ENCODE measurements at places on chromosomes 6 and 20. TPM values are rescaled to one million over a fixed set of nuclear protein-coding genes. Genes with fewer than 3 reads are reported as not detected.

DNA sequence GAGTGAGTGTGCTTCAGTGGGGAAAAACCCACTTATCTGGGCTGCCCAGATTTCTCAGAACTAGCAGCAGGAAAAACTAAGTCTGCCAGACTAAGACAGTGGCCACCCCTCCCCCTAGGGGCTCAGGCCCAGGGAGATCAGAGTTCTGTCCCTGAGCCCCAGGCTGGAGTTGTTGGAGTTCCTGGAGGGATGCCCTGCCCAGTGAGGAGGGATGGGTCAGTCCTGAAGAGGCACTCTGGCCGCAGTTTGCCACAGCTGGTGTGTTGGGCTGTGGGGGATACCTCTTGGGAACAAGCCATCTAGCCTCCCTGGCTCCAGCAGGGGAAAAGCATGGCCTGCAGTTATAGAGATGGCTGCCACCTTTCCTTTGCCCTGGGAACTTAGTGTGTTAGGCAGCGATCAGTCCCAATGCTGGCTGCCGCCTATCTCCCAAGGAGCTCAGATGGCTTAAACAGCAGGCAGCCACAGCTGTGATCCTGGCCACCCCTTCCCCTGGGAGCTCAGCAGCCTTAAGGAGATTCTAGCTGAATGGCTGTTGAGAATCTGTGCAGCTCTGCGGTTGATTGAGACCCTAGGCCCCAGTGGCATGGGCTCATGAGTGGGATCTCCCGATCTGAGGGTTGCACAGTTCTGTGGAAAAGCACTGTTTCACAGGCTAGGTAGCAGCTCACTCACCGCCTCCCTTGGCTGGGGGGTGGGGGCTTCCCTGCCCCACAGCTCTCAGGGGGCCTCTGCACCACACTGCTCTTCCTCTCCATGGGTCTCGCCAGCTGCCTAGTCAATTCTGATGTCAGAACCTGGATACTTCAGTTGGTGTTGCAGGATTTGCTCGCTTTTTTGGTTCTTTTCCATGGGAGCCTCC is 13.2 kb downstream of the SIRPG start:
- ATAC-seq: no peak

RBPJL gene
- total RNA-seq: not detected

- no peak for ATAC-seq
These were observed 841.8 kb downstream of the PHF3 start for GRCh38 chr6:64477391-64477790.

GRCh38 chr6:34680802-34681515 is 15.6 kb downstream of the ILRUN start:
- no peak for ATAC-seq

PPP1R11 gene
- 47.5 TPM for total RNA-seq

DNA sequence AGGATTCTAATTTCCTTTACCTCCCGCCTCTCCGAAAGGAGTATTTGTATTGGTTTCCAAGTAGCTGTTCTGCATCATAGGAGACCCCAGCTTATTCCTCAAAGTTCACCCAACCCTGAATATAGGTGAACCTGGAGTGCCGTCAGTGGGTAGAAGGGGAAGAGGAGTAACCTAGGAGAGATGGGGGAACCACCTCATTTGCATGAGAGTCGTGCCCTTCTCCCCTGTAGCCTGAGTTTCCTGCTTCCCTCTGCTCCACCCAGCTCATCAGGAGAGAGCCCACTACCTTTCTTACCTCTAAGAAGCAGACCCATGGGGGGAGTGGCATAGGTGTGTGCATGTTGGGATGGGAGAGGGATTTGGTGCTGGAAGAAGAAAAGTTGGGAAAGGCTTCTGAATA is 17.3 kb upstream of the WFDC2 start:
- ATAC-seq: no peak

GSTA3 gene
- total RNA-seq: not detected

DNA sequence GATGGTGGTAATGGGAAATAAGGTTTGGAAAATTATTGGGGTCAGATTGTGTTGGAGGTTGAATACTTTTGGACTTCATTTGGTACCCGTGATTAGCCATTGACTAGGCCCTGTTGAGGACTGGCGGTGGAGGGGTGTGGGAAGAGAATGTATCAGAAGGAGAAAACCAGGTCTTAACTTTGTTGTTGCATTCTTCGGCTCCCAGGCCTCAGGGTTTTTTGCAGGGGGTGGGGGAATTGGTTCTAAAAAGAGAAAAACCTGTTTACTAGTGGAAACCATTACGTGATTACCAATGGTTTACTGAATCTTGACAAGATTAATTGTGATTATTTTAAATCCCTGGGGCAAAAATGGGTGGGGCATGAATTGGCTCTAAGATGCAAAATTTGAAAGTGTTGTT is 85.1 kb downstream of the PHF20 start:
- no peak for ATAC-seq

DNA sequence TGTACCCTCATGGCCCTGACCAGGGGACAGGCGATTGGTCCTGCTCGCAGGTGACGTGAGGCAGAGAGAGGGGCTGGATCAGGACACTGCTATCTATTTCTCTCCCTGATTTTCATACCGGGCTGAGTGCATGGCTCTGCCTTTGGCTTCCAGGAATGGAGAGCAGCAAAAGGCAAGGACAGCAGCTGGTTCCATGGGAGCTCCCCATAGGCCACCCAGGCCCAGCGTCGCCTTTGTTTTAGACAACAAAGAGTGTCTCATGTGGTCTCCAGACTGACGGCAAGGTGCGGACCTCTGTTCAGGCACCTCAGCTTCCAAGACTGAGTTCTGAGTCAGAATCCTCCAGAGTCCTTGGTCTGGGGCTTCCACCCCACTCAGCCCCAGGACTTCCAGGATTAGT is 123.1 kb downstream of the VEGFA start:
- no peak for ATAC-seq

DNA sequence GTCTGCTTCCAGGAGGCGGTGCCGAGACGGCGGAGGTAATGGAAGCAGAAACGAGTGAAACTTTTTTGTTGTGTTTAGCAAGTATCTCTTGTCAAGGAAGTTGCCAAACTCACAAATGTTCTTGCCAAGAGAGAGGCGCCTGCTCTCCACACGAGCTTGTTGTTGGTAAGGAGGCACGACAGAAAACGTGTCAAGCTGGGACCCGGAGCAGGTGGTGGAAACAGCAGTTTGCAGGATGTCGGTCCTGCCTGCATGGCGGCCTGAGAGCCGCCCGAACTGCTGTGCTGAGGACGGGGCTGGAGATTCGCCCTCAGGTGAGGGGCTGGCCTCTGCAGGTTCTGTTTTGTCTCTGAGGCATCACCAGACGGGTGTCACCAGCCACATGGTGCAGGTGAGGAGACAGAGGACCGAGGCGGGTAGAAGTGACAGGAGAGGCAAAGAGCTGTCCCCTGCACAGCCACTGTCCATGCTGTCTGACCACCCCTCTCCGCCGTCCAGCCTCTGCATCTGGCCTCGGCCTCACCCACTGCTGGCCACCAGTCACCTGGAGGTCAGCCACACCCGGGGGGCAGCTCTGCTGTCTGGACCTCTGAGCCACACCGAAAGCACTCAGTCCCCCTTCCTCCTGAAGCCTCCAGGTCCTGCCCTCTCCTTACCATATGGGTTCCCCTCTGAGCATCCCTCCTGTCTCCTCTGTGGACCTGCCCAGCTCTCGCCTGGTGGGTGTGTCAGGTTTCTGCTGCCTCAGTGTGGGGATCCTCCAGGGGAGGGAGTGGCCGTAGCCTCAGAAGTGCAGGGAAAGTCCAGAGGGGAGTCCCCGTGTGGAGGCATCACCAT is 261.5 kb downstream of the TAF4 start:
- ATAC-seq: no peak

OGFRL1 gene
- 9.6 TPM for total RNA-seq

TFAP2D gene
- total RNA-seq: not detected

GRCh38 chr20:63658749-63659187 is 656 bp downstream of the RTEL1 start:
- ATAC-seq: peak; percentile 25

EPB41L1 gene
- total RNA-seq: 74.8 TPM

DAAM2 gene
- 4.8 TPM for total RNA-seq

DNA sequence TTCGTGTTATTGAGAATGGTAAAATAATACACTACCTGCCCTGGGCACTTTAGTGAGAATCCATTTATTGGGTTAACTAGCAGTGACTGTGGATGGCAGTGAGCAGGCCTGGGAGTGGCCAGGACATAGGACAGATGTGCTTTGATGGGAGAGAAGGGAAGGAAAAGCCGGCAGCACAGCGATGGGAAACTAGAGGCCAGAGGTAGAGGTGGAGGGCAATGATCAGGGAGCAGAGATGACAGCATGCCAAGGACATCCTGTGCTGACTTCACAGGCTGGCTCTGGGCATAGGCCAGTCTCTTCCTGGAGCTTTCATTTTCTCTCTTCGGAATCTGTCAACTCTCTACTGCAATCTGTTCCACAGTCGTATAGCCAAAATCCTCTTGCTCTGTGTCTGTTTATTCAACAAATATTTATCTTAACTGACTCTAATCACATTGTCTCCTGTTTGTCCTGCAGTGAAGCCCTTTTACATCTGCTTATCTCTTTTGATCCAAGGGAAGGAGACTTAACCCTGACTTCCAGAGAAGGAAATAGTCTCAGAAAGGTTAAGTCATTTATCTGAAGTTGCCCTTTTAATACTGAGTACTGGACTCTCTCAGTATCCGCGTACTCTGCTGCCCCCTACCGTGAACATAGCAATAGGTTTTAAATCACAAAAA is 18.4 kb upstream of the MMP24 start:
- peak; percentile 87 for ATAC-seq

BNIP5 gene
- not detected for total RNA-seq

DEFB127 gene
- total RNA-seq: not detected

DNA sequence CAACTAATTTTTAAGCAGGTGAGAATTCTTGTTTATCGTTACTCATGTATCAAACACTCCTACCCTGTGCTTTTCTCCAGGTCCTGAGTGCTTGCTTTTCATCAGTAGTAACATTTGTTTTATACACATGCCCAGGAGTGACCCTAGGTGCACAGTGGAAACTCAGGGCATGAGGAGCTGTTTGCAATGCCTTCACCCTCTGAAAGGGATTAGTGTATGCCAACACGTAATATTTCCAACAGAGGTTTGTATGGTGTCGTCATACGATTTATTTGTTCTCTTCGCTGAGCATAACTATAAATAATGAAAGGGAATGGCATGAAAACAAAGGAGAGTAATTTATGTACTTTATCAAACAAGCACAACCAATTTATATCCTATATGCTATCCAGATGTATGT is 537.4 kb upstream of the MMS22L start:
- ATAC-seq: peak; percentile 64

DEFB132 gene
- 0.15 TPM for total RNA-seq

DNA sequence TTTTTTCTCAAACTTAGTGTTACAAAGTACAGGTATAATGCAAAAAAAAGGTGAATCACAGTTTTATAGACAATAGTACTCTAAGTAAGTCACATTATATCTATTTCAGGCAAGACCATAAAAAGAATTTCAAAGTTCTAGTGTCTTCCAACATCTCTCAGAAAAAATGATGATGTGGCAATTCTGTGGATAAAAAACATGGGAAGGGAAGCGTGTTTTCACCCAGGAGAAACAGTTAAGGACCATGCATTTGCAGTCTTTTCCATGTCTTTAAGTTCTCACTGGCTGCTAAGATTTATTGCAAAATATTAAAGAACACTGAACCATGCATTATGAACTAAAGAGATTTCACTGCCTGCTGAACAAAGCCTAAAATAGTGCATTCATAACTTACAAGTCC is 1.8 kb downstream of the SSR1 start:
- ATAC-seq: no peak

IL17A gene
- not detected for total RNA-seq

GRCh38 chr20:15144916-15145315 is 807.5 kb upstream of the FLRT3 start:
- peak; percentile 27 for ATAC-seq

GRCh38 chr6:21157186-21157929 is 436.2 kb upstream of the SOX4 start:
- no peak for ATAC-seq

CPNE5 gene
- 3.1 TPM for total RNA-seq

SPTLC3 gene
- 0.52 TPM for total RNA-seq

DNA sequence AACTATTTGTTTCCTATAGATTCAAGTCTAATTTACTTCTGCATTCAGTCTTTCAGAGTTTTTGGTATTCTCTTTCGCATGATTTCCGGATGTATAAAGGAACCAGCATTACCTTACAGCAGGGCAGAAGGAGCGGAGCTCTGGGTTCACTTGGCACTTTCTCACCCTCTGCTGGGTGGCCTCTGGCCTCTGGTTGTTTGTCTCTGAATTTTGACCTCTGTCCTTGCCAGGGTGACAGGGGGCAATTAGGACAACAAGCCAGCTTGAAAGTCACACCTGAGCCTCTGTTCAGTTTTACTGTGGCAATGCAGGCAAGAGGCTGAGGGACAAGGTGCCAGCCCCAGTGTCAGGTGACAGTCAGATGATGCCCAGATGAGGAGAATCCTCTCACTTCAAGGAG is 69.4 kb upstream of the KIF25 start:
- no peak for ATAC-seq

GRCh38 chr6:52293067-52293466 is 8.5 kb upstream of the MCM3 start:
- no peak for ATAC-seq

PTPRT gene
- 1.0 TPM for total RNA-seq

RAET1L gene
- total RNA-seq: 0.79 TPM

DNA sequence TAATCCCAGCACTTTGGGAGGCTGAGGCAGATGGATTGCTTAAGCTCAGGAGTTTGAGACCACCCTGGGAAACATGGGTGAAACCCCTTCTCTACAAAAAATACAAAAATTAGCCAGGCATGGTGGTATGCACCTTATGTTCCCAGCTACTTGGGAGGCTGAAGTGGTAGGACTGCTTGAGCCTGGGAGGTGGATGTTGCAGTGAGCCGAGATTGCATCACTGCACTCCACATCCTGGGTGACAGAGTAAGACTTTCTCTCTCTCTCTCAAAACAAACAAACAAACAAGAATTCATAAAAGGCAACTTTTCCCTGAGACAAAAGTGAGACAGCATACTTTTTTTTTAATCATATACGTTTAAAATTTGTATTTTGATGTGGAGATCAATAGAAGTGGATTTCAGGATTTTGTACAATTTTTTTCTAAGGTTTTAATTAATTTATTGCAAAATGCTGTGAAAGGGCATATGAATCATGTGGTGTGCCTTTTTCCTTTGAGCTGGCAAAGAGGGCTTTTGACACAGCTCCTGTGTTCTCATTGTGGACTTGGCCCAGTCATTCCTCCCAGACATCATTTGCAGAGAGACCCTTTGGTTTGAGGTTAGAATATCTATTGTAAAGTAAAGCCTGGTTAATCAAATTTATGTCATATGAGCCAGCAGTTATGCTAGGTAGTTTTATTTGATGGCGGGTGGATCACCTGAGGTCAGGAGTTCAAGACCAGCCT is 77.1 kb downstream of the TULP4 start:
- no peak for ATAC-seq

GRCh38 chr6:81997090-81997926 is 244.8 kb upstream of the TENT5A start:
- ATAC-seq: no peak

All from motor neuron (in vitro differentiated cells).